Kidney (tissue), 22 donors: ENCODE measurements at places on chromosomes 5 and 9.

DNA sequence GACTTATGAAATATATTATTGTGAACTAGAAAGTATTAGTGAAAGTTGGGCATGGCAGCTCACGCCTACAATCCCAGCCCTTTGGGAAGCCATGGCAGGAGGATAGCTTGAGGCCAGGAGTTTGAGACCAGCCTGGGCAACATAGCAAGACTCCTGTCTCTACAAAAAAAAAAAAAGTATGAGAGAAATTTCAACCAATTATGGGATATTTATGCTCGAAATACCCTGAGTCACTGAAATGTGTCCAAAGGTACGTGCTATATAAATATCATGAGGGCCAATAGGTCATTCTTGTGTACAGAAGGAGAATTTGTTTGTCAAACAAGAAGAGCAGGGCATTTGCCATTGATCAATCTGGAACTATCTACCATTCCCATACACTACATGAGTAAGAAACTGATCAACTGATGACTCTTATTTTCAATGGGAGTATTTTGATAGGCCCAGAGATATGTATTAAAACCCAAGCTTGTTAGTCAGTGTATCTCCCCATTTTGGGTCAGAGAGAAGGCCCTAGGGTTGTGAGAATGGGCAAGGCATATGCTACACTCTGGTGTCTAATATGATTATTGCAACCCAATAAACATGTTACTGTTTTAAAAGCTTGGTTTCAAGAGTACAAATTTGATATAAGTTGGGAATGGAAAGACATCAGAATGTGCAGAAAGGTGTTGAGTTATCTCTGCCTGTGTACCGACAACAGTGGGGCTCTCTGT is 21.7 kb upstream of the HOMER1 start:
- DNase-seq: no peak
- H3K27me3 ChIP-seq: no peaks in the 10 kb centered on the region
- no peak overlapping the region for H3K4me3 ChIP-seq
- H3K4me1 ChIP-seq: no peaks in the 10 kb centered on the region

GRCh38 chr5:53253421-53253871 is 143.9 kb upstream of the MOCS2 start:
- H3K4me1 ChIP-seq: no peaks in the 10 kb centered on the region
- no peaks in the 10 kb centered on the region for H3K36me3 ChIP-seq
- no peaks in the 10 kb centered on the region for H3K27me3 ChIP-seq
- H3K27ac ChIP-seq: no peak overlapping the region
- no peak overlapping the region for H3K4me3 ChIP-seq

DNA sequence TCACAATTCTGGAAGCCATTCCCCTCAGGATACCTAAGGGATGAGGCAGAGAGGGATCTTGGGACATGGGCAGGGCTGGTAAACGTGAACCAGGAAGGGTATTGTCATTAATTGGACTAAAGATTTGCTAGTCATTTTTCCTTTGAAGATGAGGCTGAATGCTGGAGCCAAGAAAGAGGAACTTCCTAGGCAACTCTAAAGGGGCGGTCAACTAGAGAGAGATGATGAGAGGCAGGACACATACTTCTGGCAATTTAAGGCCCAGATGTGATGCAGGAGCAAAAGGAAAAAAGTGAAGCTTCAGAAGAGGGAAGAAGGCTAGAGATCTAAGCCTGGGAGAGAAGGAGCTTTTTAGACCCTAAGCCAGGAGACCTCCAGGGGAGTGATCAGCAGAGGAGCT is 5.6 kb downstream of the GBA2 start:
- no peaks in the 10 kb centered on the region for H3K27me3 ChIP-seq
- H3K36me3 ChIP-seq: peaks cover 52% of the 10 kb centered on the region
- no peak for DNase-seq
- no peak overlapping the region for H3K4me3 ChIP-seq
- H3K27ac ChIP-seq: no peak overlapping the region

GRCh38 chr5:42858687-42859086 is 47.0 kb upstream of the SELENOP start:
- no peak for DNase-seq
- H3K4me3 ChIP-seq: no peak overlapping the region
- no peaks in the 10 kb centered on the region for H3K36me3 ChIP-seq
- no peaks in the 10 kb centered on the region for H3K4me1 ChIP-seq
- no peaks in the 10 kb centered on the region for H3K27me3 ChIP-seq

DNA sequence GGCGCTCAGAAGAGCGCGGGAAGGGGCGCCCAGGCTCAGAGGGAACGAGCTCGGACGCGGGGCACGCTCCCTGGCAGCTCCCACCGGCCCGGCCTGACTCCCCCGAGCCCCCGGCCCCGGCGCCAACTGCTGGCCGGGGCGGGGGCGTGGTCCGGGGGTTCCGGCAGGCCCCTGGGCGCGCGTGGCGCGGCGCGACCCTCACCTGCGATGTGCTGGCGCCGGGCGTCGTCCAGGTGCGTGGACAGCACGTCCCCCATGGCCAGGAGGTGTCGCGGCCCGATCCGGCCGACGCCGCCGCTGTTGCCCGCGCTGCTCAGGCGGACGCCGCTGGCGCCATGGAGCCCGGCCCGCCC is 43.5 kb upstream of the STXBP1 start:
- no peak for DNase-seq
- peak overlapping the region; percentile 82 for H3K4me3 ChIP-seq
- H3K36me3 ChIP-seq: no peaks in the 10 kb centered on the region
- H3K27me3 ChIP-seq: no peaks in the 10 kb centered on the region
- H3K27ac ChIP-seq: peak overlapping the region; percentile 97
- peaks cover 17% of the 10 kb centered on the region for H3K4me1 ChIP-seq

GRCh38 chr9:129454467-129455067 is 166.3 kb downstream of the C9orf50 start:
- H3K36me3 ChIP-seq: no peaks in the 10 kb centered on the region
- no peak overlapping the region for H3K27ac ChIP-seq
- H3K4me1 ChIP-seq: peaks cover 26% of the 10 kb centered on the region

DNA sequence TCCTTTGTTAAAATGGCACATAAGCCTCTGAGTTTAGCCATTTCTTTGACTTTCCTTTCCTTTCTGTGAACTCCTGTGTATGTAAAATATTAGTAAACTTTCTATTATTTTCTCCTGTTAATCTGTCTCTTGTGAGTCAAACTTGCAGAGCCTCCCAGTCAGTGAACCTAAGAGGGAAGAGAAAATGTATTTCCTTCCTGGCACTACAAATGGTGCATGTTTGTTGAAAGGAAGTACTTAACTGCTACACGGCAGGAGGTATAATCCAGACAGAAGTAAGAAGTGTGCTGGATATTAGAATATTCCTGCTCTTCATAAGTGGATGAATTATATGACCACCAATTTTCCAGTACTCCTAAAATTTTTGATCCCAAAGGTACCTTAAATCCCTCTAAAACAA is 23.0 kb downstream of the CTSL start:
- H3K4me1 ChIP-seq: no peaks in the 10 kb centered on the region
- peak overlapping the region; percentile 30 for H3K27ac ChIP-seq
- no peaks in the 10 kb centered on the region for H3K36me3 ChIP-seq
- H3K4me3 ChIP-seq: no peak overlapping the region

DNA sequence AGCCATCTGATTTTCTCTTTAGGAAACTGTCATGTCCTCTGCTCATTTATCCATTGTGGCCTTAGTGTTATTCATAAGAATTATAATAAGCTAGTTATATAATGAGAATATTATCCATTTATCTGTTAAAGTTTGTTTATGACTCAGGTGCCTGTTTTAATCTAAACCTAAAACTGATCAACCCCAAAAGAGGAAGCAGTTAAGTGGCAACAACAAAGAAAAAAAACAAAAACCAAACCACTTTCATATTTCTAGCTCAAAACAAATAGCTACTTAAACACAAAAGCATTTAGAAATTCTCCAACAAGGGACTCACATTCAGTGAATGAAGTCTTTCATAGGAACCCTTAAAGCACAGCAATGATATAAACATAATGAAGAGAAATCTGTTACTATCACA is 116.4 kb downstream of the APBA1 start:
- H3K36me3 ChIP-seq: no peaks in the 10 kb centered on the region
- no peaks in the 10 kb centered on the region for H3K4me1 ChIP-seq
- no peak for DNase-seq
- H3K27ac ChIP-seq: no peak overlapping the region
- H3K27me3 ChIP-seq: no peaks in the 10 kb centered on the region

GRCh38 chr5:96641368-96642280 is 20.6 kb upstream of the CAST start:
- H3K4me3 ChIP-seq: no peak overlapping the region
- DNase-seq: no peak
- H3K36me3 ChIP-seq: no peaks in the 10 kb centered on the region
- no peaks in the 10 kb centered on the region for H3K27me3 ChIP-seq
- no peaks in the 10 kb centered on the region for H3K4me1 ChIP-seq

DNA sequence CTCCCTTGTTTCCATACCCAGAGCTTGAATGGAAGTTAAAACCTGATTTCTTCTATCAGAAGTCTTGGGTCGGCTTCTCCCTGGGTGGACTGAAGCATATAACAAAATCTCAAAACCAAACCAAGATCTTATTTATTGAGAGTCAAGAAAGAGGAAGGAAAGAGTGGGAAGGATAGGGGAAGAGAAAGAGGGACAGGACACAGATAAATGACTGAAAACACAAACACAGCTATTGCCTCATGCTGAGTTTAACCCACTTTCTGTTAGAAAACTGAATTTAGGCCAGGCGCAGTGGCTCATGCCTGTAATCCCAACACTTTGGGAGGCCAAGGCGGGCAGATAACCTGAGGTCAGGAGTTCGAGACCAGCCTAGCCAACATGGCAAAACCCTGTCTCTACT is 92.9 kb downstream of the PALM2AKAP2 start:
- no peak overlapping the region for H3K4me3 ChIP-seq
- H3K27ac ChIP-seq: no peak overlapping the region
- no peaks in the 10 kb centered on the region for H3K27me3 ChIP-seq
- no peaks in the 10 kb centered on the region for H3K4me1 ChIP-seq
- H3K36me3 ChIP-seq: no peaks in the 10 kb centered on the region

- H3K27ac ChIP-seq: no peak overlapping the region
- no peaks in the 10 kb centered on the region for H3K27me3 ChIP-seq
Measured at GRCh38 chr9:87850391-87850790, 32.3 kb upstream of the SPATA31E1 start.

- H3K36me3 ChIP-seq: no peaks in the 10 kb centered on the region
- DNase-seq: no peak
- no peaks in the 10 kb centered on the region for H3K27me3 ChIP-seq
- H3K4me3 ChIP-seq: no peak overlapping the region
- no peaks in the 10 kb centered on the region for H3K4me1 ChIP-seq
Measured at GRCh38 chr5:150461231-150461630, 11.7 kb upstream of the RPS14 start.

DNA sequence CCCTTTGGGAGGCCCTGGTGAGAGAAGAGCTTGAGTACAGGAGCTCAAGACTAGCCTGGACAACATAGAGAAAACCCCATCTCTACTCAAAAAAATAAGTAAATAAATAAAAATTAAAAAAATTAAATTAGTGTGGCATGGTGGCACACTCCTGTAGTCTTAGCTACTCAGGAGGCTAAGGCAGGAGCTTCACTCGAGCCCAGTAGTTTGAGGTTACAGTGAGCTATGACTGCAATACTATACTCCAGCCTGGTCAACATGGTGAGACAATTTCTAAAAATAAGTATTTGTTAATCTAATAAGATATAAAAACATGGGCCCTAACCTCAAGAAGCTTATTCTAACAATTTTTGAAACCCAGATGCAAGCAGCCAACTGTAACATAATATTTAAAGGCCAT is 7.6 kb downstream of the RNF38 start:
- H3K4me3 ChIP-seq: no peak overlapping the region
- no peaks in the 10 kb centered on the region for H3K27me3 ChIP-seq
- no peak overlapping the region for H3K27ac ChIP-seq
- no peak for DNase-seq

GRCh38 chr9:94300470-94301301 is 27.8 kb downstream of the NUTM2F start:
- H3K4me3 ChIP-seq: no peak overlapping the region
- H3K4me1 ChIP-seq: peaks cover 2% of the 10 kb centered on the region
- no peak overlapping the region for H3K27ac ChIP-seq
- DNase-seq: no peak

DNA sequence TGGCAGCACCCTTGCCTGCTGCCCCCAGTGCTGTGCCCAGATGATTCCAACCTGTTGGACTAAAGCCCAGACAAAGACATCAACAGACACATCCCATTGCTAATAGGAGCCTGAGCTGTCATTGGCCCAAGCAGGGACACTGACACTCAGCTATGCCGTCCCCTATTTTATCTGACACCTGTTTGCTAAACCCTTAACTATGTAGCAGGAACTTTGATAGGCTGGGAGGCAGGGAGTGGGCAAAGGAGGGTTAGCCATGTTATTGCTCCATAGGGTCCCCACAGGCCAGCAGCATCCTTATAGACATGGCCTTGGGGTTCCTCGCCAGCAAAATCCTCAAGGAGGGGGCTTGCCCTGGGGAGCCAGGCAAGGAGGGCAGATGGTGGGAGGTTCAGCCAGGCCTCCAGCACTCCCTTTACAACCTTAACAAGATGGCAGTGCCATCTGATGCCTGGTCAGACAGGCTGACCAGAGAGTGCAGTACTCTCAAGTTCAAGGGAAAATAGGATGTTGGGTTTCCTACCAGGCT is 50.4 kb upstream of the CDKN2AIPNL start:
- H3K4me3 ChIP-seq: no peak overlapping the region
- no peaks in the 10 kb centered on the region for H3K36me3 ChIP-seq
- DNase-seq: no peak

DNA sequence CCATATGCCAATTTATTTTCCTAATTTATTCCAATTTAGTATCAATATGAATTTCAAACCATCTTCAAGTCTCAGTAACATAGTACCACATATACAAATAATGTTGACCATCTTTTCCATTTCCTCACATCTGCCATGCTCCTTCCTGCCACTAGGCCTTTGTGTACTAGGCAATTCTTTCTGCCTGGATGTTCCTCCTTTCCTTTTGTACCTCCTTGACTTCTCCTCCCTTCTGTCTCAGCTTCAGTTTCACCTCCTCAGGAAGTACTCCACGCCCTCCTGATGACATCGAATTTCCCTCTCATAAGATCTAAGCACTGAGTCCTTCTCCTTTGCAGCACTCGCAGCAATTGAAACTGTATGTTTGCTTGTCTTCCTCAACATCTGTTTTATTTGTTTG is 53.9 kb downstream of the MEF2C start:
- peak overlapping the region; percentile 35 for H3K27ac ChIP-seq
- H3K36me3 ChIP-seq: no peaks in the 10 kb centered on the region
- no peaks in the 10 kb centered on the region for H3K27me3 ChIP-seq
- H3K4me3 ChIP-seq: no peak overlapping the region
- H3K4me1 ChIP-seq: peaks cover 4% of the 10 kb centered on the region

DNA sequence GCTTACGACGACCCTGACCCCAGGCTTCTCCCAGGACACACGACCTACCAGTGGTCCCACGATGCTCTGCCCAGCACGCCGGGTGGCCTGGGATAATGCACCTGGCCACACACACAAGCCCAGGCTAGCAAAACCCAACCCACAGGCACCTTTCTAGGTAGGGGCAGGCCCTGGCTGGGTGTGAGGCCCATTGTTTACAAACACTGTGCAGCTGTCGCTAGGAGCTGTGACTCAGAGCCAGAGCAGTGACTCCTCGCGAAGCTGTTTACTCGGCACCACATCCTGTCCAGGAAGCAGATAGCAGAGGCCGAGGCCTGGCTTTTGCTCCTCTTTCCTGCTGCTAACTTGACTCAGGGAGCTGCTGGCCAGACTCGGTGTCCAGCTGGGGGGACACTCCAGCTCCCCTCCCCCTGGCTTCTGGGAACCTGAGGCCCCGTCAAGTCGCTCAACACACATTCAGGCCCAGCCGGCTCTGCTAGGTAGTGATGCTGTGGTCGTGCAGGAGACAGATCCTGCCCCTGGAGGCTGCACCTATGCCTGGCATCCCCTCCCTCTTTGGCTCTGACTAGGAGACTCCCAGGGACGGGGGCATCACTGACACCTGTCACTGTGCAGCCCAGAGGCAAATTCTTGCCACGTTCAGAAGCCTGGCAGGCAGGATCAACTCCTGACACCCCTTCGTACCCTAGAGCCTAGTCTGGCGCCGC is 12.8 kb upstream of the RALGDS start:
- H3K36me3 ChIP-seq: no peaks in the 10 kb centered on the region
- H3K4me3 ChIP-seq: no peak overlapping the region
- peak; percentile 94 for DNase-seq
